NCI-H2081 (cell line): ENCODE measurements at places on chromosomes 11 and 22.

GRCh38 chr11:120061036-120061760 lies 76.7 kb downstream of the TRIM29 start:
- DNase-seq: no peak

- DNase-seq: no peak
These were observed 12.4 kb upstream of the ST3GAL4 start for GRCh38 chr11:126343051-126343450.

DNA sequence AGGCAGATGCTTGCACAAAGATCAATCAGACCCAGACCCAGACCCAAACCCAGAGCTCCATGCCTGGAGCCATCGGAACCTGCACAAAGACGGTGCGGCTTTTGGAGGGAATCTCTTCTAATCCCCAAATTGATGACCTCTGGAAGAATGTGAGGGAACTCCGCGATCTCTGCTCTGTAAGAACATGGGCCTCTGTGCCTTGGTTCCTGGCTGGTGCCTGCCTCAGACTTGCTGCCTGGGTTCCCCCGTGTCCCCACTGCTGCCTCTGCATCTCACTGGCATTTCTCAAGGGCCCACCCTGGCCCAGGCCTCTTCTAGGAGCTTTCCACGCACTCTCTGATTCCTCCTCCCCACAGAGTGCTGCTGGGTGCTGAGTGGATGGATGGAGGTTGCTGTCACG lies 1044.4 kb downstream of the TBC1D22A start:
- no peak for DNase-seq

- no peak for DNase-seq
These were observed 194.3 kb downstream of the SWAP70 start for GRCh38 chr11:9858218-9858617.

GRCh38 chr22:49792107-49792506 lies 35.6 kb downstream of the BRD1 start:
- DNase-seq: no peak

GRCh38 chr11:62725646-62726045 lies 1.6 kb downstream of the HNRNPUL2 start:
- no peak for DNase-seq

DNA sequence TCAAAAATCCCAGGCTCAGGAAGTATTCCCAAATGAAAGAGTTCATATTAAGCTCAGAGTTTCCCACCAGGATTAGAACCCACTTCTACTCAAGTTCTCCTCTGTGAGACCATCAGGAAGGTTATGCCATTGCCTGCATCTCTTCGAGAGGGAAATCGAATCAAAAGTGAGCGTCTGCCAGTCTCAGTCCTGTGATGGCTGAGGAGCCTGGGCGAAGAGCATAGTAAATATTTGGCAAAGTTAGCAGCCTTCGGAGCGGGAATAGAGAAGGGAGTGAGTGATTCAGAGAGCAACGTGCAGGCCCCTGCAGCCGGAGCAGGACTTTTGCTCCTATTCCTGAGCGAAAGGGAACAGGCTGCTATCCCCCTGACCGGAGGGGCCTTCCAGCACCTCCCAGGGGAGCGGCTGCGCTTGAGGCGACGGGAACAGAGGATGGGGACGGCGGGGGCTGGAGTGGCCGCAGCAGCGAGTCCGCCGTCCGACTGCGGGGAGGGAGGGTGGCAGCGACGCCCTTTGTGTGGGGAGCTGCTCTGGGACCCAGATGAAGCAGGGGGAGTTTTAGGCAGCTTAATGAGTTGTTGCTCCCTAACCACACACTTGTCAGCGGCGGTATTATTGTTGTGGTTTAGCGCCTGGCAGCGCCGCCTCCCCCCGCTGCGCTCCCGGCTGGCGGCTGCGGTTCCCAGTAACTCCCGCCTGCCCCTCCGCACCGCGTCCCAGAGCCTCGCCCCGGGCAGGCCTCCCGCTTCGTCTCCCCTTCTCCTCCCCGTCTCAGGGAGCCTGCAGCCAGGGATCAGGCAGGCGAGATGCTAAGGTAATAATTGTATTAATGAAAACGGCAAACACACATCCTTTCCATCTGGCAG lies 21.7 kb upstream of the NRGN start:
- peak; percentile 27 for DNase-seq

- no peak for DNase-seq
These were observed 217.7 kb downstream of the HIPK3 start for GRCh38 chr11:33474866-33475265.

GRCh38 chr11:112526699-112527416 lies 266.2 kb upstream of the PLET1 start:
- DNase-seq: no peak

DNA sequence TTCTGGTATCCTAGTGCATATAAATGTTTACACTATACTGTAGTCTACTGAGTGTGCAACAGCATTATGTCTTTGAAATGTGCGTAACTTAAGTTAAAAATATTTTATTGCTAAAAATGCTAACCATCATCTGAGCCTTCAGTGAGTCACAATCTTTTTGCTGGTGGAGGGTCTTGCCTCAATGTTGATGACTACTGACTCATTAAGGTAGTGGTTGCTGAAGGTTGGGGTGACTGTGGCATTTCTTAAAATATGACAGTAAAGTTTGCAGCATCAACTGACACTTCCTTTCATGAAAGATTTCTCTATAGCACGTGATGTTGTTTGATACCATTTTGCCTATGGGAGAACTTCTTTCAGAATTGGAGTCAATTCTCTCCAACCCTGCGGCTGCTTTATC lies 8.5 kb upstream of the CREBZF start:
- DNase-seq: no peak

- DNase-seq: no peak
These were observed 83.3 kb upstream of the ANO3 start for GRCh38 chr11:26248661-26249060.

GRCh38 chr22:41576877-41577276 lies 12.8 kb downstream of the PMM1 start:
- DNase-seq: peak; percentile 6

GRCh38 chr11:76185931-76186401 lies 20.3 kb downstream of the WNT11 start:
- DNase-seq: no peak

DNA sequence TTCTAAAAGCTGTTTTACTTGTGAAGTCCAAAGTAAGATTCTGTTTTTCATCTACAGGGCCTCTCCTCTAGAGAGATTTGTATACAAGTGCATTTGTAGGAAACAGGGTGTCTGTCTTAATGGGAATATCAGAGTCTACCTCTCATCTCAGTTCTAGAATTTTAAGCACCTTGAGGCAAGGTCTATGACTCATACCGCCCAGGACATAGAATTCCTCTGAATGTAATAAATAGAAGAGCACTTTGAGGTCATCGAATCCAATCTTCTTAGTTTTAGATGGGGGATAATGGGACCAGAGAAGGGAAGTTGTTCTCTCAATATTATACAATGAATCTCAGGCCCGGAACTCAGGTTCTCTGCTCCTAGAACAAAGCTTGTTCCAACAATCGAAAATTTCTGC lies 101.8 kb upstream of the TIMP3 start:
- DNase-seq: no peak

DNA sequence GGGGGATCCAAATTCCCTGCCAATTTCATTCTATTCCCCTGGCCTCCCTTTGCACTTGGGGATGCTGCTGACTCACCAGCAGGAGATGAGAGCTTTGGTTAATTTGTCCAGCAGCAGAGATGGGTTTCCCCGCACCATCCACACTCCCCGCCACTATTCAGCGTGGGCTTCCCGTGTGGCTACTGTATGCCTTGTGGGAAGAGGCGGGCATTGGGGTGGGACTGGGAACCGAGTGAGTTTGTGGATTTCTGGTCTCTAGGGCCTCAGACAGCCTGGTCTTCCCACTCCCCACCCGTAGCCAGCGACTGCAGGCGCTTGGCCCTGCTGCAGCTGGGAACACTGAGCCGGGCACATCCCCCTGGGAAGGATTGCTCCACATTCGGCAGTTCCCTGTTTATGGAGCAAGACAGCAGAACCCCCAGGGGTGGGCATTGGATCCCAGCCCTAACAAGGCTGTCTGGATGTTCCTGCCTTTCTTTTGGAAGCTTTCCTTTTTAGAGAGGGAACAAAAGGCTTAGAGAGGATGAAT lies 23.4 kb downstream of the KIAA1671 start:
- DNase-seq: no peak

GRCh38 chr11:21205205-21205604 lies 535.8 kb downstream of the NELL1 start:
- DNase-seq: no peak

DNA sequence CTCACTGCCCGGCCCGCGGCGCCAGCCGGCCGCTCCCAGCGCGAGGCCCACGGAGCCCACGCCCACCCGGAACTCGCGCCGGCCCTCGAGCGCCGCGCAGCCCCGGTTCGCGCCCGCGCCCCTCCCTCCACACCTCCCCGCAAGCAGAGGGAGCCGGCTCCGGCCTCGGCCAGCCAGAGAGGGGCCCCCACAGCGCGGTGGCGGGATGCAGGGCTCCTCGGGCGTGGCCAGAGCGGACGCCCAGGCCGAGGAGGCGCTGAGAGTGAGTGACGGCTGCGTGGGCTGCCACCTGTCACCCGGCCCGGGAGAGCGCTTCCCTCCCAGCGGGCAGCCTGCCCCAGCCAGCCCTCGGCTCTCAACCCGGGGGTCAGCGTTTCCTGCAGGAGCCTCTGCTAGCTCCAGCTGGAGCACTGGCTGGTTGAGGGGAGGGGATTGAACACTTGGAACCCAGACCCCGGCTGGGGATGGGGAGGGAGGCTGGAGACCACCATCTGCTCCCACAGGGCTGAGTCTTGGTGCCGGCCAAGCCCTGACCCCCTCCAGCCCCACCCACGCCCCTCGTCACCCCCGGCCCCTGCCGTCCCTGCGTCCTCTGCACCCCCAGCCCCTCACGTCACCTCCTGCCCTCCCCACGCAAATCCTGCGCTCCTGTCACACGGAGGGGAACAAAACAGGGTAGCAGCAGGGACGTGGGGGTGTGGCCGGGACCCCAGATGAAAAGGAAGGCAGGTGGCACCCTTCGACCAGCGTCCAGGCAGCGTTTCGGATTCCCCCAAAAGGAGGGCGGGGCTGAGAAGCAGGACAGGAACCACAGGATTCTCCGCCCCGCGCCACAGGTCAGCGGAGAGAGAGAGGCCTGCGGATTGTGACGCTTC lies 157.0 kb downstream of the BRD1 start:
- DNase-seq: no peak

DNA sequence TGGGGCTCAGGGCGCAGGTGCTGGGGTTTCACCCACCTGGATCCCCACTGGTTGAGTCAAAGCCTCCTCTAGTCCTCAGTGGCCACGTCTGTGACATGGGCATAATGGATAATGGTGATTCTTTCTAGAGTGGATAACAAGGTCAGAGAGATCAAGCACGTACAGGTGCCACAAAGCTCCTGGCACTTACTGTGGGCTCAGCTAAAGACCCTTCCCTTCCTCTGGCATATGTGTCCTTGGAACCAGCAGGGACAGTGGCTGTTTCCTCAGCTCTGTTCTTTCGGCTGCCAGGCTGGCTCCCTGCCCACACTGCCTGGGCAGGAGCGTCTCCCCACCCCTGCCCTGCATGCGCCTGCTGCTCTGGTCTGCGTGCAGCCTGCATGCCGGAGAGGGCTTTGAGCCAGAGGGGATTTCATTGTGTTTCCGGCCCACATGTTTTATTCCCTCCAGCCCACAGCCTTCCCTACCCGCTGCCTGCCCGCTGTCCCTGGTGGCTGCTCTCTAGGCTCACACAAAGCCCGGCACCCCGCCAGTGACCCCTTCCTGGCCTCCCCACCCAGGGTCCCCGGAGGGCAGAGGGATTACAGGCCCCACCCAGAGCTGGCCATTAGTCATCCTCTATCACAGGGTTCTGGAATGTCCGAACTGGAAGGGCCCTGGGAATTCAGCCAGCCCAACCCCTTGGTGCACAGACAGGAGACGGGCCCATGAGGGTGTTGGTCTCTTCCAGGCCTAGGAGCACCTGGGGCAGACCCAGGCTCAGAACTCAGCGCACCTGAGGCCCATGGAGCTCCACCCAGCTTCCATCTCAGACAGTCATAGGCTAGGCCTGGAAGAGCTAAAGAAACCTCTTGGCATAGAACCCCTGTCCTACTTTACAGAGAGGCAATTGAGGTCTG lies 55.3 kb upstream of the GCAT start:
- peak; percentile 6 for DNase-seq

DNA sequence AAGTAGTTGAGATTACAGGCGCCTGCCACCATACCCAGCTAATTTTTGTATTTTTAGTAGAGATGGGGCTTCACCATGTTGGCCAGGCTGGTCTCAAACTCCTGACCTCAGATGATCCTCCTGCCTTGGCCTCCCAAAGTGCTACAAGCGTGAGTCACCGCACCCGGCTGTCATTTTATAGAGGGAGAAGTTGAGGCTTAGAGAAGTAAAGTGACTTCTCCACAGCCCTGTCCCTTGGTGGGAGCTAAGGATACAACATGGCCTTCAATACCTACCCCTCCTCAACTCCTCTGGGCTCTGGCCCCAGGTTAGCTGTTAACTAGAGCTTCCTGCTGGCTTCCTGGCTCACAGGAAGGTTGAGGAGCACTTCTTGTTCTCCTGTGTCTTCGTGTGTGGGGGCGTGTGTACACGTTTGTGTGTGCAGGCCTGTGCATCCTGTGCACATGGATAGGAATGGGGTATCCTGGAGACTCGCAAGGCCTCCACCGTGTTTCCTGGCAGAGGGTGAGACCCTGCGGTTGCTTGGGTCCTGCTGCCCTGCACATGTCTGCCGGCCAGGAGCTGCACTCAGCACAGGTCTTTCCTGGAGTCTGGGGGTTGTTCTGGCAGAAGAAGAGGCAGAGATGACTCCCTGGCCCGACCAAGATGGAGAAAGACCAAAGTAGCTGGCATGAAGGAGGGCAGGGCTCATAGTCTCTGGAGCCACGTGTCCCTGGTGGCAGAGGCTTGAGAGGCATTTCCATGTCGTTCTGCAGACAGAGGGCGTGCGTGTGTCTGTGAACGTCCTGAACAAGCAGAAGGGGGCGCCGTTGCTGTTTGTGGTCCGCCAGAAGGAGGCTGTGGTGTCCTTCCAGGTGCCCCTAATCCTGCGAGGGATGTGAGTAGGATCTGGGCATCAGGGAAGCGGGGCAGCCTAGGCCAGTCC lies 2.4 kb downstream of the SIDT2 start:
- peak; percentile 12 for DNase-seq

GRCh38 chr11:1202154-1202775 lies 20.6 kb upstream of the MUC5B start:
- DNase-seq: no peak

DNA sequence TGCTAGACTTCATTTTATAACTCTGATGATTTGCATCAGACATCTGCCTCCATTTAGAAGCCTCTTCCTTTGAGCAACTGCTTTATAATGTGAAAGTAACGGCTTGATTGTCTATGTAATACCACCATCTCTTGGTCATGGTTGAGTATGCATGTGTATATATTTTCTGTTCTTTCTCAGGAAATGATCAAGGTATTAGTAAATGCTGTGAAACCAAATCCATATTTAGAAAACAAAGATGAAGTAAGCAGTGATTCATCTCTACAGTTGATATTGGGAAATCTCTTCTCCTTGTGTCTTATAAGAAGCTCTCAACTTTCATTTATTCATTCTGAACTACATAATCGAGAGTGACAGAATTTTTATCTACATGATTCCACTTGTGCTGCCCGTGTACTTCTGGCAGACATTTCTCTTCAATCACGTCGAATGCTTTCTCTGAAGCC lies 104.6 kb upstream of the ANO3 start:
- DNase-seq: no peak

GRCh38 chr22:17898375-17898774 lies 124.1 kb upstream of the BID start:
- DNase-seq: no peak
